ENCODE measurements at places on chromosomes 7 and 10.

DNA sequence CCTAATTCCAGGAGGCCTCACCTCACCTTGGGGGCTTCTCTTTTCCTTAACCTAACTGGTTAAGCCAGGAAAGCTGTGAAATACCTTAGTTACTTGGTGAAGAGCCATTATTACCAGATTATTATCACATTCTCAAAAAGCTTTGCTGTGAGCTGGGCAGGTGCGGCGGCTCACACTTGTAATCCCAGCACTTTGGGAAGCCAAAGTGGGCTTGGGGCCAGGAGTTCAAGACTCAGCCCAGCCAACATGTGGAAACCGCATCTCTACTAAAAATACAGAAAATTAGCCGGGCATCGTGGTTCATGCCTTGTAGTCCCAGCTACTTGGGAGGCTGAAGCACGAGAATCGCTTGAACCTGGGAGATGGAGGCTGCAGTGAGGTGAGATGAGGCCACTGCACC, 102.4 kb upstream of the KLF6 start:
- no peak for DNase-seq

DNA sequence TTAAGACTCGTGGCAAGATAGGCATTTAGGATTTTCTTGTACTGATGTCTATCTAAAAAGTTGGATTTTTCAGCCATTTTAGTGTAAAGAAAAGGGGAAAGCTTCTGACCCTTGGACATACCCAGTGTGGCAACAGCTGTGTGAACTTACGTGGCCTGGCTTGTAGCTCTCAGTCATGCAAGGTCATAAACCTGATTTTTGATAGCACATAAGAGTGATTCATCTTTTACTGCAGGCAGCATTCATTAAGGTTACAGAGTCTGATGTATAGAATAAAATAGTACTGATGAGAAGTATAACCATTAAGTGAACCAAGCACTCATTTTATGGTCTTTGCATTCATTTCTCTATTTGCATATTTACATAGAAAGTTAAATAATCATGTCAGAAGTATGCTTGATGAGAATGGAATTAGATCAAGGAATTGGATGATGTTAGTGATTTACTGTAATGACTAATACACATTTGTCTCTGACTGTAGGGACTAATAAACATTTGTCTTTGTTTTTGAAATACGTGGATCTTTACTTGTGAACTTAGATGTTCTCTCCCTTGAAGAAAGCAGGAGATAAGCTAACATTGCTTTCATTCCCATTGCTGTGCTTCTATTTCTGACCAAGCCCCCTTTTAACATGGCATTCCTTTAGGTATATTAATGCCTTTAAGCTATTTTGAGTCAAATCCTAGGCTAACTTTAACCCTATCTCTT, 88.2 kb downstream of the GSDME start:
- DNase-seq: no peak

DNA sequence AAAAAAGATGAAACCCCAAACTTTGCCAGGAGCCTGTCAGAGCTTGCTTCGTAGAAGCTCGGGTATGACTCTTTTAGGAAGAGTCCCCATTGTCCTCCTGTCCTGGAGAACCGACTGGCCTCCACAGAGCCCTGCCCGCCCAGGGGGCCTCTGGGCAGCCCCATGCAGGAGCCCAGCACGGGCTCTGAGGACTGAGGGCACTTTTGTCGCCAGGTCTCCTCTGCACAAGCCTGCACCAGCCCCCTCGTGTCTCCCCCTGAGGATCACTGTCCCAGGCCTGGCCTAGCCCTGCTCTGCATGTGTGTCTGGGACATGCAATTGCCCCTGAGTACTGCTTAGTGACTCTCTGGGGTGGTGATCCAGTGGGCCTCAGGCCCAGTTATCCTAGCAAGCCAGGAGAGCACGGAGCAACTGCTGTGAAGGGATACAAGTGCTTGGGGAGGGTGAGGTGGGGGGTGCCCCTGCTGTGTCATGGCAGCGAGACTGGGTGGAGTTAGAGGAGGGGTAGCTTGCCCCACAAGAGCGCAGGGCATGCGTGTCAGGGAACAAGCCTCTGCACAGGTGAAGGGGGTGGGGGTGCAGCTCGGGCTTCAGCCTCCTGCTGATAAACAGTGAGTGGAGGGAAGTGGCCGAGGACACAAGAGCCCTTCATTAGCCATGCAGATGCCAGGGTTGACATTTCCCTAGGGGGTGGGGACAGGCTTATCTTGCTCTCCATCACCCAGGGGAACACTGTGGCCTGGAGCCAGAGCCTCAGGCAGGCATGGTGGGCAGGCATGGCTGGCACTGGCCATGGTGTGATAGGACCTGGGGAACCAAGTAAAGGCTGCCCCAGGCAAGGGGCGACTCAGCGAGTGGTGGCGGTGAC, 143.4 kb downstream of the C10orf105 start:
- DNase-seq: no peak

DNA sequence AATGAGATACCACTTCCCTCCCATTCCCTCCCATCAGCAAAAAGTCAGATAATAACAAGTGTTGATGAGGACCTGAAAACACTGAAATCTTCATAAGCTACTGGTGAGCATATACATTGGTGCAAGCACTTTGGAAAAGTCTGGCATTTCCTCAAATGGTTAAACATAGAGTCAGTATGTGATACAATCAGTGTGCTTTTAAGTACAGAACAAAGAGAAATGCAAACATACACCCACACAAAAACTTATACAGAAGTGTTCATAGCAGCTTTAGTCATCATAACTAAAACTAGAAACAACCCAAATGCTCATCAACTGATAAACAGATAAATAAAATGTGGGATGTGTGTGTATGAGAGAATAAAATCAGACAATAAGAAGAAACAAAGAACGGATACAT, 261.9 kb downstream of the ELMO1 start:
- DNase-seq: no peak

GRCh38 chr10:100579261-100580090, 43.7 kb downstream of the HIF1AN start:
- DNase-seq: no peak

Measured in GM23338 (cell line).